Stimulated activated CD8-positive, alpha-beta memory T cell treated with anti-CD3 and anti-CD28 coated beads, Interleukin-2, amount 100 ng/mL, for 48 hours (primary cell): ENCODE measurements at places on chromosomes 12 and 14.

- no peak for DNase-seq
Observed at GRCh38 chr14:68762953-68763764, 29.7 kb downstream of the ZFP36L1 start.

GRCh38 chr12:113769305-113769704 lies 196.8 kb downstream of the RBM19 start:
- DNase-seq: no peak

DNA sequence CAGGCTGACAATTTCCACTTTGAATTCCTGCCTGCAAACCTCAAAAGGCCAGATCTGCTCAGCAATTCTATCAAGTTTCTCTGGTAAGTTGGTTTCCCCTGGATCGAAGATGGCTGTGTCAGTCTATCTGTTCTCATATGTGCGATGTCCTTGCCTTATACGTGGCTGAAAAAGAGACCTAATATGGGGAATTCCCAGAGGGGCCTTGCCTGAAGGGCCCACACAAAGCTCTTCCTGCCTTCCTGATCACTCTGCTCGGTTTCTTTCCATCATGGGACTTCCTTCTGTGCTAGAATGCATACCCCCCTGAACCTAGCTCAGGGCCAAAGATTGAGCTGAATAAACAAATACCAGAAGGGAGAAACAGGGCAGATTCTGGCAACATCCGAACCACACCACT lies 13.2 kb downstream of the TCL1B start:
- no peak for DNase-seq

DNA sequence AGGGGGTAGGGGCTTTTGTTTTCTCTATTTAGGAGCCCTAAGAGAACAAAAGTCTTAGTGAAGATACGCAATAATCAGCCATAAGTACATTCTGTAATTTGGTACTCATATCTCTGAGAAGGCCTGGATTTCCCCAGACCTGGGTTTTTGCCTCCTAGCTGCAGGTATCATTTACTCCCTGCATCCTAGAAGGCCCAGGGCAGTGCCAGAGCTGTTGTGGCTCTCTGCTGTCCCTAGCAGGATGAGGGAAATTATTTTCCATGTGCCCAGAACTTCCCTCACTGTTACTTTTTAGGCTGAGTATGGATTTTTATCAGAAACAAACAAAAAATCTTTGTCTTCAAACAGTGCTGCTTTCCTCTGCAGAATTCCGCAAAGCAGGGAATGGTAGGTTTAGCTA lies 192.5 kb upstream of the SYT1 start:
- no peak for DNase-seq

DNA sequence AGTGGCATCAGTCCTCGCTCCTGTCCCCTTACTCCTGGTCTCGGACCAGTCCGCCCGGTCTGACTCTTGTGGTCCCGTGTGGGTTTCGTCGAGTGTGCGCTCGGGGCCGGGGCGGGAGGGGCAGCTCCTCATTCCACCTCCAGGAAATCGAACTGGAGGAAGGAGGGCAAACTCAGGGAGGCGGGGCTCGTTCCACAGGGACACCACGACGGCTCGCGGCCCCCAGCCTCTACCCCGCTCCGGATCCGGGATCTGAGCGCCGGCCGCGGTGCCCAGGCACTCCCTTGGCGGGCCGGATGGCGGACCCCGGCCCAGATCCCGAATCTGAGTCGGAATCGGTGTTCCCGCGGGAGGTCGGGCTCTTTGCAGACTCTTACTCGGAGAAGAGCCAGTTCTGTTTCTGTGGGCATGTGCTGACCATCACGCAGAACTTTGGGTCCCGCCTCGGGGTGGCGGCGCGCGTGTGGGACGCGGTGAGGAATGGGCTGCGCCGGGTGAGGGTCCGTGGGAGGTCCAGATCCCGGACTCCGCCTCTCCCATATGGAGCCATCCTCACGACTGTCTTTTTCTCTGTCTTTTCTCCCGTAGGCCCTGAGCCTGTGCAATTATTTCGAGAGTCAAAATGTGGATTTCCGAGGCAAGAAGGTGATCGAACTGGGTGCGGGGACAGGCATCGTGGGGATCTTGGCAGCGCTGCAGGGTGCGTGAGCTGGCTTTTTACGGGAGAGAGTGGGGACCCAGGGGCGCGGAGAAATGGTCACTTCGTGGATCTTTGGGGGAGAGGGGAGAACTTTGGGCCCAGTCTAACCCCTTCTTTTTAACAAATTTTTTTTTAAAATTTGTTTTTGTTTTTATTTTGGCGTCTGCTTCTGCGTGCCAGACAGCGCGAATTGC lies at the start of gene EEF1AKMT3:
Gene EEF1AKMT3, plus strand, starts transcription at position 186 of the 894 bp plus-strand sequence. Its CDS starts 111 bp downstream, at position 297.
- no peak for DNase-seq

DNA sequence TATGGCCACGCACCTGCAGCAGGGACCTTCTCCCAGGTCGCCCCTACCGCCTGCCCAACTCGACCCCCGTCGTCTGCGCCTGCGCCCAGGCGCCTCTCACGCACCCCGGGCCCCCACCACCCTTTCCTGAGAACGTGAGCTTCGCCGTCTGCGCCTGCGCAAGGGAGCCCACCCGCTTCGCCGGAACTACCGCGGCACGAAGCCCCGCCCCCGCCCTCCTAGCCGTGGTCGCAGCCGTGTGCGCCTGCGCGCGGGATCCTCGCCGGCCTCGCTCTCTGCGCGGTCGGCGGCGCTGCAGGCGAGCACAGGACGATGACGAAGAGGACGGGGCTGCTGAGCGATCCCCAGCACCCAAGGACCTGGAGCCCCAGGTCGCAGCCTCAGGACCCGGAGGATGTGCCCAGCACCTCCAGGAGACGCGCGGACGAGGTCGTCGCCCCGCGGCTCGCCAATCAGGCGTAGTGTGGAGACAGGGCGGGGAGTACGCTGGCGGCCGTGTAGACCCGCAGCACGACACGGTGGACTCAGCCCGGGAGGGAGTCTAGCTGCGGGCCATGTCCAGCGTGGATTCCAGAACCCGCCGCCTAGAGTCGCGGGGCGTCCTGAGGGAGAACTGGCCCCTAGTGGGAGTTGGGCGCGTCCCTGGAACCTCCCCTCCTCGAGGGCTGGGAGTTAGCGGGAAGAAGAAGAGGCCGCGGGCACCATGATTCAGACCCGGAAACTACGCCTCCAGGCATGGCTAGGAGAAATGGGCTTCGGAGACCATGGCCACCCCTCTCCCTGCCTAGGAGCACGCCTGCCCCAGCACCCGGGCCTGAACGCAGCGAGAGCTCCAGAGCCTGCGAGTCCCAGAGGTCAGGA lies 1120.8 kb upstream of the TMEM132C start:
- peak; percentile 71 for DNase-seq

GRCh38 chr12:120093592-120094355 lies 22.8 kb downstream of the RAB35 start:
- DNase-seq: no peak

DNA sequence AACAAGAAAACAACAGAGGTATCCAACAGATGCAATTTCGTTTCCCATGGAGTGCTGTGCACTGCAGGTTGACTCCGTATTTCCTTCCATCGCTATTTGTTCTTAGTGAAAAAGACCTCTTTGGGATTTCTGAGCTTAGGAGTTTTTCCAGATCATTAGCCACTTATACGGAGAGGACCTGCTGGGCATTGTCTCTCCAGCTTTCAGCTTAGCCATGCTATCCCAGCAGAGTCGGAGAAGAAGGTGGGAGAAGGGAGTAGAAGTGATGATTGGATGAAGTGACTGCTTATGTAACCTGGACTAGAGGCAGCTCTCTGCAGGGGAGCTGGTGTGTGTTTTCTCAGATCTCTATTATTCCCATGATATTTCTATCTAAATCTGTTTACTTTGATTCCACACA lies 737.7 kb downstream of the DIO2 start:
- no peak for DNase-seq

DNA sequence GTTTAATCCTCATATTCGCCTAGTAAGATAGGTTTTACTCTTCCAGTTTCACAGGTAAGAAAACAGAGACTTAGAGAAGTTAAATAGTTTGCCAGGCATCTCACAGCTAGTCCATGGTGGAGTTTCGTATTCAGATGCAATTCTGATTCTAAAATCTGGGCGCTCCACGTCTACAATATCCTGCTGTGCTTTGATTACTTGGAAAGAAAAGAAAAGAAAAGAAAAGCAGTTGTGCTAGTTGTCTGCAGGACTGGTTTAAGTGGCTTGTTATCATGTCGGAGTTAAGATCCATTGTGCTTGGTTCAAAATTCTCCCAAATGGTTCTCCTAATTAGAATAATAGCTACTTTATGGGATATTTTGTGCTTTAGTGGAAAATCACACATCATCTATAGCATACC lies 18.6 kb downstream of the AKAP3 start:
- no peak for DNase-seq

DNA sequence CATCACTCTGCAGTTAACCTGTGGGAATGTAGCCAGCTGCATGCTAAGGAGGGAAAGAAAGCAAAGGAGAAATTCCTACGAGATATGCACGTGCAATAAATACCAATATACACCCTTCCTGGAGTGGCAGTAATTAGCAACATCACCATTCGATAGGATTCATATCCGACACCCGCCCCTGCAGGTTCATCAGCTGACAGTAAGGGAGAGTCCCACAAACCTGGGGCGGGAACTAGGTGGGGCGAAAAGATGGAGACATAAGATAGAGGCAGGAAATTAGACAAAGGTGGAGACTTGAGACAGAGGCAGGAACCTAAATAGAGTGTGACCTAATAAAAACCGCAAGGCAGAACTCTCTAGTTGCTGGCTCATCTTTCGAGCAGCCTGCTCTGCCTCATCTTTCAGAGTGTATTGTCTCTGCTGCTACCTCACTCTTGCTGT lies 51.6 kb downstream of the PLEKHG3 start:
- DNase-seq: no peak

GRCh38 chr12:118874698-118875548 lies 106.4 kb upstream of the SRRM4 start:
- no peak for DNase-seq

GRCh38 chr12:60106214-60106613 lies 510.4 kb downstream of the SLC16A7 start:
- DNase-seq: no peak

- DNase-seq: no peak
Observed at GRCh38 chr12:38903596-38903995, 1.8 kb downstream of the CPNE8 start.

DNA sequence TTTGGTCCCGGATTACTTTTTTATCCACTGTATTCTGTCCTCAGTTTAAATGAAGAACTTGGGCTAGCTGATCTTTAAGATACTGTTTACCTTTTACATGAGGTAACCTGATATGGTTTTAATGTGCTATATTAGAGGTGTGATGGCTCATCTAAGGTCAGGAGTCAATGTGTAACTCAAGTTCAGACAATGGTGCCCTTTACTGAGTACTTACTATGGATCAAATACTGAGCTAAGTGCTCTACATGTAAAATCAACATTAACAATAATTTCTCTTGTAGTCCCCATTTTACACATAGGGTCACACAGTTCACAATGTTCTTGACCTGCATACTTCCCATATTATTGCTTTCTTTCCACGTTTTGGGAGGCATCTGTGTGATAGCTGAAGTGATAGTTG lies 79.2 kb downstream of the CEP83 start:
- DNase-seq: no peak

- no peak for DNase-seq
Observed at GRCh38 chr12:109018296-109018695, 2.6 kb downstream of the SVOP start.

DNA sequence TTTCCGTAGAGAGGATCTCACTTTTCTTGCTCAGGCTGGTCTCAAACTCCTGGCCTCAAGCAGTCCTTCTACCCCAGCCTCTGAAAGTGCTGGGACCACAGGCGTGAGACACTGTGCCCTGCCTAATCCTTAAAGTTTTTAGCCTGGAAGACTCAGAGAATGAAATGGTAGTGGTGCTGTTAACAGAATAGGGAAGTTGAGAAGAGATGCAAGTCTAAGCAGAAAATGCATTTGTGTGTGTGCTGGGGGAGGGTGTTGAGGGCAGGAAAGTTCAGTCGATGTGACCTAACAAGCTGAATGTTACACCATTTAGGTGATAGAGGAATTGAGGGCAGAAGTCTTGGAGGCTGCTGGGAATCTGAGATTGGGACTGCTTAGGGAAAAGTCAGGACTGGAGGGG lies 6.9 kb upstream of the TUBA1A start:
- DNase-seq: no peak

DNA sequence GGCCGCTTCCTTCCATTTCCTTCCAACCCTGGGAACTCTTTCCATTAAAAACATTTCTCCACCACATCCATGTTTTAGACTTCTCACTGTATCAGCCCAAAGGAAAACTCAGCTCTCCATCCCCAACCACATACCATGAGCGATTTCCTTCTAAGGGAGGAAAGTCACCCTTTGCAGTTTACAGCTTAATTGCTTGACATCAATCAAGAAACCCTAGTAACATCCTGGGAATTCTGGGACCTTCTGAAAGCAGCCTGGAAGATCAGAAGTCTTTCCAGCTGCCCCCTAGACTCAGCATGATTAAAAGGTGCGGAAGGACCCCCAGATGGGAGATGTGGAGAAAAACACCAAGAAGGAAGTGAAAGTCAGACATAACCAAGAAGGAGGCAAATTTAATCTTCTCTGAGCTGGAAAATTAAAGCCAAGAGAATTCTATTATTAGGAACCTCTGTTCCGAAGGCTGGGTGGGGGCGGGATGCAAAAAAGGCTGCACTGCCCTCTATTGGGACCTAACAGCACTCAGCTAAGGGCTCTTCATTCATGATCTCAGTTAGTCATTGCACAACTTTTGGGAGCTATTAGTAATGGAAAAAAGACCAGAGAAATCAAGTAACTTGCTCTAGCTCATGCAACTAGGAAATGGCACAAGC lies 73.3 kb upstream of the PLXNC1 start:
- DNase-seq: no peak

GRCh38 chr12:89411846-89412245 lies 59.5 kb upstream of the DUSP6 start:
- no peak for DNase-seq

- DNase-seq: no peak
Observed at GRCh38 chr12:94525951-94526350, 66.3 kb upstream of the CEP83 start.

GRCh38 chr12:613996-614395 lies 49.2 kb downstream of the NINJ2 start:
- no peak for DNase-seq

GRCh38 chr12:25829192-25829591 lies 129.3 kb upstream of the RASSF8 start:
- no peak for DNase-seq

DNA sequence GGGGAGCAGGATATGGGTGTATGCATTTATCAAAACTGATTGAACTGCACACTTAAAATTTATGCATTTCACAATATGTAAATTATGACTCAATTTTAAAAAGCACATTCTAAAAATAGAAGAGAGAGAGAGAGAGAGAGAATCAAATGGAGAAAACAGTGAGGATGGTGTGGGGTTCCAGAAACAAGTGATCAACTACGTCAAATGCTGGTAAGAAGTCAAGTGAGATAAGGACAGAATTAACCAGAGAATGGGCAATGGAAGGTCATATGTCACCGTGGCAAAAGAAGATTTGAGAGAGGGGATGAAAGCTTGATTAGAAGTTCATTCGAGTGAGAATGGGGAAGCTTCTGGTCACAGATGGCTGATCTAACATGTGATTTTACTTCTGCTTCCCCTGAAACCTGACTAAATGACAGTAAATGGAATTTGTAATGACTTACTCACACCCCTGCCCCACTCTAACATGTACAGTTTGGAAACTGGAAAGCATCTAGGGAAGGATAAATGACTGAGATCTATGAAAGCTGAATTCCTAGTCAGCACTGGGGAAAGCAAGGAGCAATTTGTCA lies 276.5 kb upstream of the AMIGO2 start:
- DNase-seq: no peak

GRCh38 chr12:131093971-131094830 lies 140.5 kb downstream of the ADGRD1 start:
- DNase-seq: no peak

GRCh38 chr12:90281154-90281868 lies 572.7 kb upstream of the ATP2B1 start:
- DNase-seq: no peak

GRCh38 chr14:21258005-21258888 lies 11.0 kb downstream of the HNRNPC start:
- no peak for DNase-seq
